ENCODE measurements at places on chromosomes 13 and 19. TPM values are rescaled to one million over a fixed set of nuclear protein-coding genes. Genes with fewer than 3 reads are reported as not detected.

Gene SCN1B
- total RNA-seq, result 4.8 TPM

Gene RDH8
- total RNA-seq, result not detected

- DNase-seq, result no peak
Observed at GRCh38 chr13:111079375-111079774, 35.7 kb upstream of the ARHGEF7 start.

DNA sequence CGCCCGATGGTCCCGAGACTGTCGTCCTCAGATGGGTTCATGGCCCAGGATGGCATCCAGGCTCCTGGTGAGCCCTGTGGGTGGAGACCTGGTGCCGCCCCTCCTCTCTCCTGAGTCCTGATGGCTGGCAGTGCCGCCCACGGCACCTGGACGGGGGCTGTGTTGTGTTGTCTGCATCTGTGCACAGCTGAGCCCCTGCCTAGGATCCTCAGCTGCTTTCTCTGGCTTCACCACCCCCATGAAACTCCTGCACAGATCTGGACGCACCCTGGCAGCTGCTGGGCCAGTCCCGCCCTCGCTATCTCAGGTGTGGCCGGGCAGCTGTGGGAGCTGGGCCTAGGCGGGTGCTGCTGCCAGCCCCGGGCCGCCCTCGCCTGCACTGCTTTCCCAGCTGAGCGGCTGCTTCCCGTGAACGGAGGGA lies 27.7 kb downstream of the MCF2L start:
- no peak for DNase-seq

DNA sequence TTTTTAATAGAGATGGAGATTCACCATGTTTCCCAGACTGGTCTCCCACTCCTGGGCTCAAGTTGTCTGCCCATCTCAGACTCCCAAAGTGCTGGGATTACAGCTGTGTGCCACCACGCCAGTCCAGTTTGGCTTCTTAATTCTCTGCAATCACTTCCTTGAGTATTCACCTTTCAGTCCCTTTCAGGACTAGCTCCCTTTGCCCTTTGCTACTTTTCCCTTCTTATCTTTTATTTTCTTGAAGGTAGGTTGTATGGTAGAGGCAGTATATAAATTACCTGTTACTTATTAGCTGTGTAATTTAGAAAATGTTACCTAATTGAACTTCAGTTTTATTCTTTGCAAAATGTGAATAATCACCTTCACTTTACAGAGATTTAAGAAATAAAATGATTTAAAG lies 285.8 kb downstream of the FGF9 start:
- no peak for DNase-seq

DNA sequence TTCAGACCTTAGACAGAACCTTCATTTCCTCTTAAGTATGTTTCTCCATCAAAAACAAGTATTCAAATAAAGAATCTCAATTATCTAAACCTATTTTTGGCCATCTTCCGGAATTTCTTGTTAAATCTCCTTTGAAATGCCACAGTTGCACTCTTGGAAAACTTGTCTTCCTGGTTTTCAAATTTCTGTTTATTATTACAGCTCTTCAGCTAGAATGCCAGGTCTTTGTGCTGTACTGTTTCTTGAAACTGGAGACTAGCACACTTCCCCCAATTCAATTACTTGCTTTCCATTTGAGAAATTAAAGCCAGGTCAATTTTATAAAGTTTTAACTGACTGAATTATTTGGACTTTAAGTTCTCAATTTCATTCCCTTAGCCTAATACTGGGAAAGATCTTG lies 10.2 kb downstream of the KCNRG start:
- no peak for DNase-seq

Gene LGALS14
- total RNA-seq, result not detected

Data from mucosa of gallbladder (tissue), 1 donor.